CD4-positive, alpha-beta T cell treated with Interferon alpha-2 for 1 hour (primary cell): ENCODE measurements at places on chromosomes 3 and 15.

GRCh38 chr3:102206511-102207031 is 228.2 kb upstream of the ZPLD1 start:
- no peak for DNase-seq

GRCh38 chr3:194067949-194068362 is 68.0 kb upstream of the HES1 start:
- no peak for DNase-seq

DNA sequence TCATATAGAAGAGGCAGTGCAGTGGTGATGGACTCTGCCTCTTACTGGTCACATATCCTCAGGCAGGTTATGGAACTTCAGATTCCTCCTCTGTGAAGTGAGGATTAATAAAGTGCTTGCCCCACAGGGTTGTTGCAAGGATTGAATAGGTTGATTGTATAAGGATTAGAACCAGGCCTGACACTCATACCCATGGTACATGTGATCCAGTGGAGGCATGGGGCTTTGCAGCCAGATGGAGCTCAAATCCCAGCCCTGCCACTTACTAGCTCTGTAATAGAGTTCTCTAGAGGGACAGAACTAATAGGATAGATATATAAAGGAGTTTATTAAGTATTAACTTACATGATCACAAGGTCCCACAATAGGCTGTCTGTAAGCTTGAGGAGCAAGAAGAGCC is 184.6 kb upstream of the EIF1B start:
- DNase-seq: no peak

- DNase-seq: no peak
Observed at GRCh38 chr3:34934660-34935059, 704.7 kb upstream of the ARPP21 start.

GRCh38 chr15:94324835-94325767 is 93.7 kb downstream of the MCTP2 start:
- no peak for DNase-seq

GRCh38 chr3:192079098-192079497 is 618.1 kb downstream of the PYDC2 start:
- DNase-seq: no peak

GRCh38 chr3:194373028-194373427 is 3.5 kb upstream of the LRRC15 start:
- DNase-seq: no peak

- no peak for DNase-seq
Observed at GRCh38 chr3:160112481-160112880, 112.7 kb upstream of the C3orf80 start.

- no peak for DNase-seq
Observed at GRCh38 chr3:62015111-62015510, 358.2 kb downstream of the FEZF2 start.

- DNase-seq: no peak
Observed at GRCh38 chr3:45010811-45011333, 15.2 kb upstream of the CLEC3B start.

GRCh38 chr3:16739541-16740105 is 134.4 kb upstream of the DAZL start:
- DNase-seq: no peak

DNA sequence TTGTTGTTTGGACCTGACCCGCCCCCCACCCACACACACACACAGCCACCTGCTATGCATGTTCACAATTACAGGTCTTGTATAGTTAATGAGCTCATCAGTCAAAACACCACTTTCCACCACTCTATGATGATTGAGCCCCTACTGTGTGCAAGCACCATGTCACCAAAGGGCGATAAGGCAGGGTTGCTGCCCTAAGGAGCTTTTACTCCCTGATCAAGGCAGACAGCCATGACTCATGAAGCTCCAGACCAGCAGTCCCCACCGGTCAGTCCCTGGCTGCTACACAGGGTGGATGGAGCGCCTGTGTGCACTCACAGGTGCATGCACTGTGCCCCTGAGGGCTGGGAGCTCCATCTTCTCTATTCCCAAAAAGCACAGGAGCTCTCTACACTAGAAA is 270.6 kb downstream of the CLSTN2 start:
- no peak for DNase-seq

- DNase-seq: no peak
Observed at GRCh38 chr3:185824051-185825005, 514 bp downstream of the IGF2BP2 start.

GRCh38 chr15:59997070-59997701 is 6.9 kb upstream of the FOXB1 start:
- peak; percentile 33 for DNase-seq

DNA sequence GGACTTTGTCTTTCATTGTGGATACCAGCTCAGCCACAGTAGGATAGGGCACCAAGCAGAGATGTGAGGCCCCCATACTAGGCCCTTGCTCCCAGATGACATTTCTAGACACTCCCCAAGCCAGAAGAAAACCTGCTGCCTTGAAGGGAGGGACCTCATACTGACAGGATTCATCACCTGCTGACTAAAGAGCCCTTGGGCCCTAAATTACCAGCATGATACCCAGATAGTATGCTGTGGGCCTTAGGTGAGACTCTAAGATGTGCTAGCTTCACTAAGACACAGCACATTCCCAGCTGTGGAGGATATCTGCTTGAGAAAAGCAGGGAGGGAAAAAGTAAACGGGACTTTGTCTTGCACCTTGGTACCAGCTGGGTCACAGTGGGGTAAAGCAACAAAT is 324.0 kb downstream of the TBL1XR1 start:
- DNase-seq: no peak
